ENCODE measurements at places on chromosomes 2 and 18.

DNA sequence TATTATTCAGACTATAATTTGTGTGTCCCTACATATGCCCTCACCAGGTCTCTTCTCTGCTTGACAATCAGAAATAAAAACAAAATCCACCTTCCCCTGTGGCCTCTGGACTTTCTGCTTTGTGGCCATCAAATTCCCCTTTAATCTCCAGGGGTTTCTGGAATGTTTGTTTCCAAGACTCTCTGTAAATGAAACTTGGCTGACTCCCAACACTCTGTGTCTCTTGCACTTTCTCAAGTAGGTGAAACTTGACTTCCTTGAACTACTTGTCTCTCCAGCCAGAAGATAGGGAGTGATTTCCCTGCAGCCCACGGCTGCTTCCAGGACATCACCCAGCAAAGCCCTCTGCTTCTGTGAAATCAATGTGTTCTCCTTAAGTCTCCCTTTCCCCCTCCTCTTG is 54.1 kb upstream of the AQP4 start:
- DNase-seq = no peak

GRCh38 chr2:120852200-120852815 is 116.6 kb downstream of the GLI2 start:
- DNase-seq = no peak

GRCh38 chr2:239355724-239356123 is 45.1 kb downstream of the HDAC4 start:
- DNase-seq = no peak

DNA sequence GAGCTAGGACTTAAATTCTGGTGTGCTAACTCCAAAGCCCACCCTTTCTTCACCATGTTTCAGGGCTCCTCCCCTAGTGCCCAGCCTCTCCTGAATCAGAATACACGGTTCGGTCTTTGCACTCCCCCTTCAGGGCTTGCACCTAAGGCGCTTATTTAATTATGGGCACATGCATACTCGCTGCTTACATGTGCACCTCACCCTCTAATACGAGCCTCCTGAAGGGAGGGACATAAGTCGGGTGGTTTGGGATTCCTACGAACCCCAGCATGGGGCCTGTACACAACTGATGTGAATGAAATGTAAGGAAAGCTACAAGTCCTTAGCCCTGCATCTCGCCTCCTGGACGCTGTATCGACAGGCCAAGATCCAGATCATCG is 435 bp downstream of the IFT172 start:
- DNase-seq = no peak

GRCh38 chr2:123453772-123454171 is 571.3 kb upstream of the CNTNAP5 start:
- no peak for DNase-seq

DNA sequence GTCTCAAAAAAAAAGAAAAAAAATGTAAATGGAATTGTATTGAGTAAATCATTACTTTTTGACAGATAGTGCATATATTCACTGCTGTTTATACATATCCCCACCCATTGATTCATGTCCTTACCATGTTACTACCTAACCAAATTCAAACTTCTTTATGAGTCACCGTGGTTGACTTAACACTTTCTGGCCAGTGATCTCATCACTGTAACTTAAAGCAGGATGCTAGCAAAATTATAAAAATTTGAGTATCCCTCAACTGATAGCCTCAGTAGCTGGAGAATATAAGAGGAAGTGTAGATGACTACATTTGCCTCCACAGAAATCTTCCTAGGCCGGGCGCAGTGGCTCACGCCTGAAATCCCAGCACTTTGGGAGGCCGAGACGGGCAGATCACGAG is 13.4 kb downstream of the CNOT9 start:
- DNase-seq = no peak

- DNase-seq = no peak
These were observed 341.7 kb upstream of the ZNF804A start for GRCh38 chr2:184256611-184257010.

DNA sequence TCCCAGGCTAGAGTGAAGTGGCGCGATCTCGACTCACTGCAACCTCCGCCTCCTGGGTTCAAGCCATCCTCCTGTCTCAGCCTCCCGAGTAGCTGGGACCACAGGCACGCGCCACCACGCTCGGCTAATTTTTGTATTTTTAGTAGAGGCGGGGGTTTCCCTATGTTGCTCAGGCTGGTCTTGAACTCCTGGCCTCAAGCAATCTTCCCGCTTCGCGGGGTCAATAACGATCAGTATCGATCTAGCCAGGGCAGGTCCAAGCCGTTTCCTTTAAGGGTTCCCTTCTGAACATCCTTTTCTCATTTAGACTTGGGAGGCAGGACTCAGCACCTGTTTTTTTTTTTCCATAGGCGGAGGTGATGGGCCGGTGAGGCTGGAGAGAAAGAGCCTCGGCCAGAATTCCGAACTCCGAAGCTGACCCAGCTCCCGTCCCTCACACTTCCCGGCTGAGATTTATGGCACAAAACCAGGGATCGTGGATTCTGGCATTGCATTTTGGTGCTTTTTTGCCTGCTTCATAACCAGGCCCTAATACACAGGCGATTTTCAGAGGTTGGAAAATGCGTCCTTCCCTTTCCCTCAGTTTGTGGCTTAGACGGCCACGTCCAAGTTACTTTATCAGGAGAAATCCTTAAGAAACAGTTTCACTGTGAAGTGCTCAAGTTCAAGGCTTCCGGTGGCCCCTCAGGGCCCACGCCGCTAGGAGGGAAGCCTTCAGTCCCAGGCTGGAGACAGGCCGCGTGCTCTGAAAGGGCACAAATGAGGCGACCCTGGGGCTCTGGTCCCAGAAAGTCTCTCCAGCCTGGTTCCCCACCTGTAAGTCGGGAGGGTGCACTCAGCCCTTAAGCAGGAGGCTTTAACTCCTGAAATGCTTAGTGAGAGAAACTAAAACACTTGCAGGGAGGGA is 998 bp upstream of the SLC66A3 start:
- no peak for DNase-seq

DNA sequence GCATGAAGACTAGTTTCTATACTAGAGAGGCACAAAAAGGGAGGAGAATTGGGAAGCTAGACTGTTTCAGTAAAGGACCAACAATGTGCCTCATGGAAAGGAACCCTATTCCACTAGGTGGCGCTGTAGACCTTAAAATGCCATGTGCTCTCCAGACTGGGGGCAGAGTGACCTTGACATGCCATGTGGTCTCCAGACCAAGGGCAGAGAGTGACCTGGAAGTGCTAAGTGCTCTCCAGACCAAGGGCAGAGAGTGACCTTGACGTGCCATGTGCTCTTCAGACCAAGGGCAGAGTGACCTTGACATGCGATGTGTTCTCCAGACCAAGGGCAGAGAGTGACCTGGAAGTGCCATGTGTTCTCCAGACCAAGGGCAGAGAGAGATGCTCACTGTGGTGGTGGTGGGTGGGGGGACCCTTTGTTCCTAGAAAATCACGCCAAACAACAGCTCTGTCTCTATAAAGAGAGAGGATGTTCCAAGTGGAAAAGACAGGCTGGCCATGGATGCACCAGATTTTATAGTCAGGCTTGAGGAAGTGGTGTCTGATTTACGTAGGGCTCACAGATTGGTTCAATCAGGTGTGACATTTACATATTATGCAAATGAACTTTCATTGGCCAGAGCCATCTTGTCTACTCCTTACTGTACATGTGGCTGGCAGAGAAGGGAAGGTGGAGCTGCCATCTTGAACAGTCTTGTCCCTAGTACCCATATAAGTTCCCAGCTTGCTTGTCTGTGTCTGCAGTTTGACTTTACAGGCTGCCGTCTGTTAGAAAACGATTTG is 344.0 kb upstream of the DDX18 start:
- no peak for DNase-seq

- no peak for DNase-seq
These were observed 10.6 kb downstream of the DGUOK start for GRCh38 chr2:73937103-73937885.

GRCh38 chr2:31428001-31428418 is 13.5 kb upstream of the XDH start:
- no peak for DNase-seq

DNA sequence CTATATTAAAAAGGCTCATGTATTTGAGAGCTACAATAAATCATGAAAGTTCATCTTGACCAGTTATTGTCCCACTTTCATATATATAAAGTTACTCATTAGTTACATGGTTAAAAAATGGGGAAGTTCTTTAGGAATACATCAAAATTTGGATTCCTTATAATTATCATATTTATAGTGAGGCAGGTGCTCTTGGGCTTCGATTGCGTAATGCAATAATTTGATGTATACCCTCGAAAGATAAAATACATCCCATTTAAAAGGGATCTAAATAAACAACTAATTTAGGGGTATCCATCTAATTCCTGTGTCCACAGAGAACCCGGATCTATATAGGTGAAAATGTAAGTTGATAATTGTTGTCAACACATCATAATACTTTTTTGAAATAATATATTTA is 444.6 kb downstream of the RIT2 start:
- DNase-seq = no peak

DNA sequence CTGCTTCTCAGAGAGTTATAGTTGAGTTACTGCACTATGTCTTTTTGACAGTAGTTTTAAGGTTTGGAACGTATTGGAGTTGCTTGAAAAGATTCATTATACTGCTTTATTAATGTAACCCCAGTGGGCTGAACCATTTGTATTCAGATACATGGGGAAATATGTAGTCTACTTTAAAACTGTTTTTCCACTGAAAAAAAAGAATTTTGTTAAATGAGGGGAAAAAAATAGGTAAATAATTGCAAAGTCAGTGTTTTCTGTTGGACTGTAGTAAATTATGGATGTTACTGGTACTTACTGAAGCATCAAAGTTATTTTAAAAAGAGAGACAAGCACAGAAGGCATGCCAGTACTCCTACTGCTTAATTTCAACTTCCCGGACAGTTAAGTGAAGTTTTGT is 36.4 kb downstream of the ZC3H15 start:
- DNase-seq = no peak

DNA sequence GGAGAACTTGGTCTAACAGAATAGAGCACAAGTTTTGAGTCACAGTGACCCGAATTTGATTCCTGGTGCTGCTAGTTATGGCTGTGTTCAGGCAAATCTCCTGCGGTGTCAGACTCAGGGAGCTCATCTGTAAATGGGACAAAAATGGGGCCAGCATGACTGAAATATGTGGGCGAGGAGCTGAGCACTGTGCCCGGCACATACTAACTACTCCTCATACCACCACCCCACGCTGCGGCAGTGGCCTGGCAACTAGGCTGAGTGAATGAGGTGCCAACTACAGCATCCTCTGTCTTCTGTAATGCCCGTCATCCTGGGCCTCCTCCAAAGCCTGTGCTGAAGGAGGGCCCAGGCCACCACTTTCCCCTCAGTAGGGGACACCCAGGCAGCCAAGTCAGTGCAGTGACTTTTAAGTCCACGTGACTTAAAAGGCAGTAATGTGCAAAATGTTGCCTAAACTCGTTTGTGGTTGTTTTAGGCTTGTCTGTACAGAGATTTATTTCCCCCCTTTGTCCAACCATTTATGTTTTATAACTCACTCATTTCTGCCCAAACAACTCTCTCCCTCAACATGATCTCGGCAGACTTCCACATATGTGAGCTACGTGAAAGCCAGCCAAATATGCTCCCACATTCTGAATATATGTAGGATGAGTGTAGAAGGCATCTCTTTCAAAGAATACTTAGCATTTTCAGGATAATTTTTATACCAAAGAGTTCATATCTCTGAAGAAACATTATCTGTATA is 773.7 kb downstream of the TSN start:
- no peak for DNase-seq

GRCh38 chr2:118013221-118013723 is 598 bp downstream of the CCDC93 start:
- DNase-seq = no peak

DNA sequence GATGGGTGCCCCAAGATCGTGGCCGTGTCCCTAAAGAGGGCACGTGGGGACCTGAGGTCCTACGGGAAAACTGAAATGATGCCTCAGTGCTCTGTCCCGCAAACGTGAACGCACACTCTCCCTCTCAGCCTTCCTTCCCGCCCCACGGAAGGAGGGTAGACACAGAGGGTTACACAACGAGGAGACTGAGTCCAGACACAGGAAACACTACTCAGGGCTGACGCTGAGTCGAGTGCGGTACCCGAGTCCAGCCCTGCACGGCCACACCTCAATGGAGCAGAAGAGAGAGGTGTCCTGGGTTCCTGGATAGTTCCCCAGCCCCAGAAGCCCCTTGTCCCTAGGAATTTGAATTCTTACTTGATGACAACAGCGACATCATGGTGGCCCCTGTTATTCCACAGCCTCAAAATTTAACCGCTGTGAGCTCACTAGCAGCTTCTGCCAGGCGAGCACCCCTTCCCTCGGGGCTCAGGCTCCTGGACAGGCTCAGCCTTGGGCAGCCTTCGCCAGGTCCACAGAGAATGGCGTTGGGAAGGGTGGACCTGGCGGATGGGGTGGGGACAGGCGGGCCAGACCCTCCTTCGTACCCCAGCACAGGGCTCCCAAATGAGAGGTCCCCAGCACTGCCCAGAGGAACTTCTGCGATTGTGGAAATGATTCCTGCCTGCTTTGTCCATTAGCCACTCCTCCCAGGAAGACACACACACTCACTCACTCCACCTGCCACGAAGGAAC is 980 bp upstream of the RNPEPL1 start:
- no peak for DNase-seq

- DNase-seq = peak; percentile 39
These were observed 62.6 kb downstream of the DNMT3A start for GRCh38 chr2:25279091-25279651.
